ENCODE measurements at places on chromosomes 2 and 18.
A peak's percentile ranks its signal among the peaks of the same experiment; 100 is the strongest.

GRCh38 chr2:110960954-110961353, 159.8 kb upstream of the BCL2L11 start:
- DNase-seq, result no peak

DNA sequence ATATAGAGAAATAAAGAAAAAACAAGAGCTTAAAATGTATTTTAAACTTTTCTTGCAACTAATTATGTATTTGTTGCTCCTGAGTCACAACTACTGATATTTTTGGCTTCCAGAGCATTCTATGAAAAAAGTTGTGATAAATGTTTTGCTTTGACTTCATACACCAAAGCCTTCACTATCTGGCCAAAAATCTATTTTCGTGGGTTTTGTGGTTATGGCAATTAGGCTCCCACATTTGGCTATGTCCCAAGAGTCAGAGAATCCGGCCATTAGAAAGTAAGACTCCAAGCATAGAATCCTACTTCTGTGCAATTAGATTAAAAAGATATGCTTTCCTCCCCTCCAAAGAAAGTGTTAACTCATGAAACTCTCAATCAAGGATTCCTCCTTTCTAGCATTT, 1456.1 kb upstream of the ACVR2A start:
- DNase-seq, result no peak

GRCh38 chr18:72726201-72726600, 141.6 kb downstream of the NETO1 start:
- no peak for DNase-seq

- no peak for DNase-seq
These were observed 262.6 kb downstream of the MREG start for GRCh38 chr2:215750763-215751162.

GRCh38 chr2:25251422-25252273, 83.3 kb upstream of the POMC start:
- peak; percentile 88 for DNase-seq

DNA sequence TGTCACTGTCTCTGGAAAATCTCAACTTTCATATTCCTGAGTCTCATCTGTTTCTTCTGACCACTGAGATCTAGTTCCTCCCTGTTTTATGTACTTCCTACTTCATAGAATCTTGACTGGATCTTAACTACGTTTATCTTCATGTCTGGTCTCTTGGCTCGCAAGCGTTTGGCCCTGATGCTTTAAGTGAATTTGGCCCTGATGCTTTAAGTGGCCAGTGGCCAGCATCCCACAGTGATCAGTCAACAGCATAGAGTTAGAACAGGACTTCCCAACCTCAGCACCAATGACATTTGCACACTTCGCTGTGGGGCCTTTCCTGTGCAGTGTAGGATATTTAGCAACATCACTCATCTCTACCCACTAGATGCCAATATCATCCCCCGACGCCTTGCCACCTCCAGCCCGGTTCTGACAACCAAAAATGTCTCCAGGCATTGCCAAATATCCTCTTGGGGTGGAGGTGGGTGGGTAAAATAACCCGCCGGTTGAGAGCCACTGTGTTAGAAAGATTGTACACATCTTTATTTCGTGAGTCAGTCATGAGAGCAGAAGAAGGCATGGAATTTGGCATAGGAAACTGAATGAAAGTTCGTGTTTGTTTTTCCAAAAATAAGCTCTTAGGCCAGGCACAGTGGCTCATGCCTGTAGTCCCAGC, 12.2 kb downstream of the TM4SF20 start:
- no peak for DNase-seq

GRCh38 chr2:196233021-196233804, 61.8 kb upstream of the STK17B start:
- DNase-seq, result no peak

GRCh38 chr2:6082625-6083018, 390.4 kb downstream of the SOX11 start:
- DNase-seq, result no peak

- DNase-seq, result peak; percentile 47
These were observed 157.4 kb downstream of the TAF4B start for GRCh38 chr18:26383454-26384270.

- no peak for DNase-seq
These were observed 197.7 kb downstream of the MTX2 start for GRCh38 chr2:176466918-176467452.

DNA sequence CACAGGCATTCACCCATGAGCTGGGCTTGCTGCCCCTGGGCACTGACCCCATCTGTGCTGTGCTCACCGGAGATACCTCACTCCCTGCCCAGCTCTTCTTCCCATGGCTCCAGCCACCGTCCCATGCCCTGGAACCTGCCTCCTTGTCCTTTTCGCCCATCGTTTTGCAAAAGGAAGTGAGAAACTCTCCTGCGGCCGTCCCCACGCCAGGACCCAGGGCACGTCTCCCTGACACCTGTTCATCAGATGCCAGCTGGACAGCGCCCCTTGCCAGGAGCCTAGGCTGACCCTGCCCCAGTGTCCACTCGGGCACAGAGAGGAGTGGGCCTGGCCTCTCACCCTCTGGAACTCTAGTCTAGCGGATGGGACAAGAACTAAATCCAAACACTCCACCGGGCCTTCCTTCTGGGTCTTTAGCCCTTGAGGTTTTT, 238.6 kb downstream of the SEPTIN10 start:
- no peak for DNase-seq

DNA sequence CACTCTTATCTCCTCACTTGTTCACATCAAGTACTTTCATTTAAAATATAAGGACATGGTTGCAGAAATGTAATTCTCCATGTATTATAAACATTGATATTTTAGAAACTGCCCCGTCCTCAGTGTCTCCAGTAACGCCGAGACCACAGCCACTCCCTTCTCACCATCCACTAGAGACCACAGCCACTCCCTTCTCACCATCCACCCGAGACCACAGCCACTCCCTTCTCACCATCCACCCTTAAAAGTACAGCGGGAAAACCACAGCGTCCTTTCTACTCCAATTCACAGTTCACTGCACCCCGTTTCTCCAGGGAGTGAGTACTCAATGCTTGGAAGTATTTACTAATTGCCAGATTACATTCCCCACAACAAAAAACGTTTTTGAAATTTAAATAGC, 1452.2 kb upstream of the ACVR2A start:
- DNase-seq, result no peak

DNA sequence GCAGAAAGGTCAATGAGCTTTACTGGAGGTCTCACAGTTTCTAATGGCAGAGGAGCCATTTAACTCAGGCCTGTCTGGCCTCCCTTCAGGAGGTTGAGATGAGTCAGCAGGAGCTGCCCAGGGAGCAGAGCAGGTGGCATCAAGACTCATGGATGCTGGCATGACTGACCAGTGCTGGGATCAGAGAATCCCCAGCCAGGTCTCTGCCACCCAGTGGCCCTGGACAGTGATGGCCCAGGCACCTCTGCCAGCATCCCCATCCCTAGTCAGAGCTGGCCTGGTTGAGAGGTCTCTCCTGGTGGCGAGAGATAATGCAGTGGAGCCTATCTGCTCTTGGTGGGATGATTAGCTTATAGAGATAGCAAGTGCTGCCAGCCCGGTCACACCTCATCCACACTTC, 43.1 kb downstream of the GYPC start:
- no peak for DNase-seq

DNA sequence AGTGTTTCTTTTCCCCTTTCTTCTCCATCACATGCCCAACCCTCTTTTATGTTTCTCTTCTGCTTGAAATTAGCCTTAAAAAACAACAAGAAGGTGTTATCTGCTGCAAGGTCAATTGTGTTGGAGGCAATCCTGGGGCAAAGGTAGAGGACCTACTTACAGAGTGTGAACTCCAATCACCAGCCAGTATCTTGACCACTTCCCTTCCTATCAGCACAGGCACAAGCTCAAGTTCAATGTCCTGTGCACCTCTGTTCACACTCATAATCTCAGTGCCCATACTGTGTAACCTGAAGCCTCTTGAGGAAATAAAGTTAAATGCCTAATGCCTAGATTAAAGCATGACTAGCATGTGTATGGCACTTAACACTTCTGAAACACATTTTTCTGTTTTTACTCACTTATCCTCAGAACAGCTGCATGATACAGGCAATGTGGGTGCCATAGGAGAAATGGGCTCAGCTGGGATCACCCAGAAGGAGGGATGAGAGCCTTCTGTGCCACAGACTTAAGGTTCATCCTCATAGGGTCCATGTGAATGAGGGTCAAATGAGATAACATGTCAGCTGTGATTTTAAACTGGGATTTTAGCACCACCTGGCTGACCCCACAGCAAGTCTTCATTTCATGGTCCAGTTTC, 701.5 kb downstream of the BCL11A start:
- no peak for DNase-seq

- DNase-seq, result no peak
These were observed 4.6 kb upstream of the RNF181 start for GRCh38 chr2:85590950-85591349.

GRCh38 chr2:106158871-106159270, 35.2 kb downstream of the UXS1 start:
- no peak for DNase-seq

DNA sequence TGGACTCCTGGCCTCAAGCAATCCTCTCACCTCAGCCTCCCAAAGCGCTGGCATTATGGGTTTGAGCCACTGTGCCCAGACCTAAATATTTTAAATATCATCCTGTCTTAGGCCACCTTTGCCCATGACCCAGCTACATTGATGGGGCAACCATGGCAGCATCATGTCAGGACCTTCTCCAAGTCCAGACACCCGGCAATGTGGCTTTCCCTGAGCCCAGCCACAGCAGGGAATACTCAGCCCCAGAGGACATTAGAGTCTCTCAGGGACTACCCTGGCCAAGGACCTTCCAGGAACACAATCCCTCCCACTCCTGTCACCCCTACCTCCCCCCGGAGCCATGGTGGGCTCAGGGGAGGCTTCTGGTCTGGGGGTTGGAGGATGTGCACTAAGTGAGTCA, 72.8 kb downstream of the SMAD7 start:
- no peak for DNase-seq

GRCh38 chr2:148023861-148024260, 3.0 kb downstream of the MBD5 start:
- no peak for DNase-seq

GRCh38 chr2:192593561-192593960, 398.8 kb upstream of the TMEFF2 start:
- no peak for DNase-seq

DNA sequence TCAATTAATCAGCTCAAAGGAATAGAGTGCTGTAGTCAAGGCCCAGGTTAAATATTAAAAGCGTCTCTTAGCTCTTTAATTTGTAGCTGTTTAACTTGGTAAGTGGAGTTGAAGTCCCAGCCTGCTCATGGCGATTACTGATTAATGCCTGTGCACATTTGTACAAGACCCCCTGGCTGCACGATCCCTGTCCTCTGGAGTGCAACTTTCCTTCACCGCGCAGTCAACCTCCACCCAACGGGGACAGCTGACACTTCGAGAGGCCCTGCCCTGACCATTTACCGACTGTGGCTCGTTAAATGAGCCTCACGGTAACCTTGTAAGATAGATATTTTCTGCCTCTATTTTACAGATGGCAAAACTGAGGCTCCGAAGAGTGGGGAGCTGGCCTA, 5.5 kb upstream of the CYS1 start:
- no peak for DNase-seq

GRCh38 chr2:175766880-175767279, 235.2 kb downstream of the LNPK start:
- DNase-seq, result no peak

GRCh38 chr2:172100935-172101820, 1.5 kb downstream of the DLX2 start:
- DNase-seq, result peak; percentile 20

GRCh38 chr18:57083485-57083884, 63.4 kb upstream of the BOD1L2 start:
- no peak for DNase-seq

- no peak for DNase-seq
These were observed 719.3 kb downstream of the PLCL1 start for GRCh38 chr2:198523710-198524109.

GRCh38 chr18:25351777-25352628, at the start of gene ZNF521:
ZNF521 (minus strand) TSS chr18:25352166; CDS start chr18:25350946, 1,220 bp downstream.
- DNase-seq, result peak; percentile 76

- no peak for DNase-seq
These were observed 22.9 kb downstream of the MARCHF4 start for GRCh38 chr2:216349366-216349765.

- no peak for DNase-seq
These were observed 48.6 kb upstream of the FSIP2 start for GRCh38 chr2:185689906-185690539.

All from GM10248 (cell line).